ENCODE measurements at places on chromosomes 2 and 18.

DNA sequence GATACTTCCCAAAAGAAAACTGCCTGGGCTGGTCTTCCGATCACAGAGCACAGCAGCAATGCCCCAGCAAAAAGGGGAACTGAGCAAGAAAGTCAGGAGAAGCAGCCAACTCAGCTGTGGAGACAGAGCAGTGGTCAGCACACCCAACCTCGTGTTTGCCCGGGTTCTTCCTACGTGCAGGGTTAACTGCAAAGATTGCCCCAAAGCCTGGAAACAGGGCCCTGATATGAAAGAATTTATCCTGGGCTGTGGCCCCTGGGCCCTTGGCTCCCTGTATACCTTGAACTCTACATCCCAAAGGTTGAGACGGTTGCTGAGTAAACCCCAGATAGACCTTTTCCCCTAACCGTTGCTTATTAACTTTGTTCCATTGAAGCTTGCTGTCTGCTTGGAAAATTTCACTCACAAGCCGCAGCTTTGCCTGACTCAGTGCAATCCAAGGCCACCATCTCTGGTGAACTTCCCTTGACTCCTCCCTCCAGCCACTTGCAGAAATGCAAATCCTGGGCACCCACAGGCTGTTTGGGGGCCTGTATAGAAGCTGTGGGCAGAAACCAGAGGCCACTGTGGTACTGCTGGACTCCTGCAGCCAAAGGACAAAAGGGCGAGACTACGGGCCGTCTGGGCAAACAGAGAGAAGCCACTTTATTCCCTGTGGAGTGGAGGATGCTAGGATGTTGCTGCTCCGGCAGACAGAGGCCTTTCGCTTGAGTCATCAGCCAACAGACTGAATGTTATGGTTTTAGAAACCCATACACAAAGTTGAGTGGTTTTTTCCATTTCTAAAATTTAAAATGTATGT is 18.2 kb downstream of the NRP2 start:
- no peak for DNase-seq

- DNase-seq: no peak
Measured at GRCh38 chr18:62479574-62479973, 43.3 kb upstream of the ZCCHC2 start.

DNA sequence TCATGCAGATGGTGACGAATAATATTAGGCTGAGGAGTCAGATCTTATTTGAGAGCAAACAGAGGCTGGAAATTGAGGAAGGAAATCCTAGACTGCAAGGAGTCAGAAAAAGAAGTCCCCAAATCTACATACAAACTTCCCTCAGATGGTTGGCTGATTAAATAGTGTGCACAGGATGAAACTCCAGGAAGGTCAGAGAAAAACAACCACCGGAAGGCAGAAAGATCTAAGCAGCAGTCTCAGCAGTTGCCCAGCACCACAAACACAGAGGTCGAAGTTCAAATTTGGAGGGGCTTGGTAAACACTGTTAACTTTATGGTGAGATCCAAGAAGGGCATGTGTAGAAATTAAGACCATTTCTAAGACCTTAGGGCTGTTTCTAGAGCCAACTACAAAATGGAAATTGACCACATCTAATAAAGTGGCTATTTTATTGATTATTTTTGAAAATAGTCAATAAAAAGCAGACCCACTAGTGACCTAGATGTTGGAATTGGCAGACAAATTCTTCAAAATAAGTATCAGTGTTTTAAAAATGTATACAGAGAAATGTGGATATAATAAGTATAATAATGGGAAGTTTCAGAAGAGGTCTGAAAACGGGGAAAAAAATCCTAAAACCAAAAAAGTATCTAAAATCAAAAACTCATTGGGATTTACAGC is 134.8 kb downstream of the GALNT1 start:
- DNase-seq: no peak

GRCh38 chr2:226057365-226057764 is 657.9 kb downstream of the NYAP2 start:
- DNase-seq: no peak

GRCh38 chr2:224904381-224904780 is 137.9 kb downstream of the DOCK10 start:
- no peak for DNase-seq

- DNase-seq: no peak
Measured at GRCh38 chr2:128812183-128812940, 493.7 kb upstream of the HS6ST1 start.

DNA sequence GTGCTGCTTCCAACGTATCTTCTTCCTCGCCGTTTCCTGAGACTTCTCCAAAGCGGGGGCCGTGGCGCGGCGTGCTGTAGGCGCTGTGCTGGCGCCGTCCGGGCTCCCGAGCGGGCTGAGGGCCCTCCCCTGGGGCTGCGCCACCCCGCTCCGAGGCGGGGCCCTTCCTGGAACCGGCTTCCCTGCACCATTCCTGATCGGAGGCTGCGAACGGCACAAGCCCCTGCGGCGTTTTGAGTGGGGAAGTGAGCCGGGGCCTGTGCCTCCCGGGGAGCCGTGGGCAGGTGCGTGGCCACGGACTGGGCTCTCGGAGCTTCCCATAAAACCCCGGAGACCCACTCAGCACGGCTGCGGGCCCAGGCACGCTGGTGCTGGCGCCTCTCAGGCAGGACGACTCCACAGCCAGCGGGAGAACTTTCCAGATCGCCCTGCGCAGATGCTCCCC is 74.7 kb downstream of the PSMG2 start:
- DNase-seq: no peak

DNA sequence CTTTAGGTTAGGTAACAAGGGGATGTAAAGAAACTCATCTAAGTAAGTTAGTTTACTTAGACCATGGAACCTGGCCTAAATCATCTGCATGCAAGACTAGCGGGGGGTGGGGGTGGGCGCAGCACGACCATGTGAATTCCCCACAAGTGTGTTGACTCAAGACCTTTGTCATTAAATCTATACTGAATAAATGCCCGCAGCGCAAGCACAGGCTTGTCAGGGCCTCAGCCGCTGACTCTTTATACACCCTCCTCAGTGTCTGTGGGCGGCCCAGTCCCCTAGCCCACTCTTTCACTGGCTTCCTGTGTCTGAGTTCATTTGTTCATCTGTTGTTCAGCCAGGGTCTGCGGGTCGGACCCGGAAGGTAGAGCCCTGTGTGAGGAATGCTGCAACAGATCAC is 17.8 kb downstream of the MAP3K2 start:
- no peak for DNase-seq

DNA sequence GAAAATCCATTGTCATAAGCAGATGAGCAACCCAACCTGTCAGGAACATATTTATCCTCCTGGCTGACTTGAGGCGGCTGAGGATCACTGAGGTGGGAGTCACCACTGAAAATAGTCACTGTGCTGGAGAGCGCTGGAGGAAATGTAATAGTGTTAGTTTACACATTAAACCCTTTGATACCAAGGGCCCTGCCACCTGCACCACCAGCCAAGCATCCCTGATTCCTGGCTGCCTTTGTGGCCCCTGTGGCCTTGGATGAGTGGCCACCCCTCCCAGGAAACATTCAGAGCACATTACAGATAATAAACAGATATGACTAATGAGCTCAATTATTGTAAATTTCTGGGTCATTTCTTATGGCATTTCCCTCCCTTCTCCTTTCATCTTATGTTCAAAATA is 105.9 kb downstream of the LYPD1 start:
- DNase-seq: no peak

Measured in caudate nucleus (tissue), 63 donors.